ENCODE measurements at places on chromosomes 16 and 17. TPM values are rescaled to one million over a fixed set of nuclear protein-coding genes. Genes with fewer than 3 reads are reported as not detected.

The MPP2 gene
- total RNA-seq: 3.4 TPM

The PABPN1L gene
- total RNA-seq: not detected

The CLDN6 gene
- total RNA-seq: 0.16 TPM

The PRR29 gene
- under 0.01 TPM for total RNA-seq

The OTOP3 gene
- not detected for total RNA-seq

The C1QL1 gene
- total RNA-seq: 0.49 TPM

The MPP3 gene
- 13.8 TPM for total RNA-seq
